ENCODE measurements at places on chromosomes 2 and 18.

DNA sequence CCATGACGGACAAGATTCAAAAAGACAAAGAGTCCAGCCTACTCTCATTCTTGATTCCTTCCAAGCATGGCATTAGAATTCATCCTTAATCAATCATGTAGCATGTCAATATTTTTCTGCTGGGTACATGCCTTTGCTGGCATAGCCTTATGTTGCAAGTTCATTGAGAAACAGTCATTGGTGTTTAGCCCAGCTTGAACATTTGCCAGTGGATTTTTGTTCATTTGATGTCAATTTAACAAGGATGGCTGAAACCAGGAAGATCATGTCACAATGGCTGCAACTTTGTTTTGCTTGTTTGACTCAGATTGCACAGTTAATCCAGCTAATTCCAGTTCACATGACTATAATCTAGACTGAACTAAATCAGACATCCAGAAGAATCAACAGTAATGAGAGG is 1132.2 kb downstream of the LRP1B start:
- peak; percentile 16 for DNase-seq

DNA sequence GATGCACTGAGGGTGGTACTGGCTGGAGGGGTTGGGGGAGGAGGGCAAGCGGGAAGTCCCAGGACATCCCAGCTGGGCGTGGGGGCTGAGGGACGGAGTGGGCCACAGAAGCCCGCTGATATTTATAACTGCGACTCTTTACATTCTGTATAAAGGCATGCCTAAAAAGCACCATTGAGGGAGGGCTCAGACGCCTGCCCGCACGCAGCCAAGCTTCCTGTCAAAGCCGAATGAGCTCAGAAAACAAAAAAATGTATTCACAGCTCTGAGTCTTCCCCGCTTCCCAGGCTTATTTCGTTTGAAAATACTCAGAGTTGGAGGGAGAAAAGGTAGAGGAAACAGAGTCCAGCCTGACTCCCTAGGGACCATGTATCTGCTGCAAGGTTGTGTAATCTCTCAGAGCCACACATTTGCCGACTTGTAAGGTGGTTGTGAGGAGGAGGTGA is 170.1 kb upstream of the HAAO start:
- DNase-seq, result peak; percentile 49

DNA sequence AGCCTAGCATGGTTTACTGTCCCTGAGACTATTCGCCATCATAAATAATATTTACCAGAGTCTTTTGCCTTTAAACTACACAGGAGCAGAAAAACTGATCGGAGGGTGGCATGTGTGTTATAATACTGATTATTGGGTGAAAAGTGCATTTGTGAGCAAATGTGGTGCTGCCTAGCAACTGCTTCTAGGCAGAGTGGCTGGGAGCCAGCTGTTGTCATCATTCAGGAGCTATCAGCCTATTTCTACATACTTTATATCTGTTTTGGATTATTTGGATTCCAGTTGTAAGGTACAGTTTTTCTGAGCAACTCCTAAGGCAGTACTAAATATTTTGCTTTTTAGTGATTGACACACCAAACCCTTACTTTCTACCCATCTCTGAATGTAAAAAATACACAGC is 75.0 kb upstream of the MSTN start:
- DNase-seq, result peak; percentile 22

- DNase-seq, result no peak
These were observed 22.7 kb downstream of the MRO start for GRCh38 chr18:50797142-50797541.

DNA sequence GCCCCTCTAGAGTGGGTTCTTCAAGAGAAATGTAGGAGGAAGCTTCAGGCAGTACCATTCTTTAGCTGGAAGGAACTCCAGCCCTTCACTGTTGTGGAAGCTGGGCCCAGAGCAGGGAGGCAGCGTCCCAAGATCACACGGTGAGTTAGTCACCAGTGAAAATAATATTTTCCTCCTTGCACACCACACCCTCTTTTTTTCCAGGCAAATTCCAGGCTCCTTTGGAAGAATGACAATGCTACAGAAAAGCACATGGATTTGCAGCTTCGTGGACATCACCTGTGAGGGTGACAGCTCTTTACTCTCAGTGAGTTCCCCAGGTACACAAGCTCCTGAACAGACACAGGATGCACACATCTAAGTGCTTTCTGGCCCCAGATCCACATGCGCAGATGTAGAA is 157.1 kb downstream of the COL6A3 start:
- DNase-seq, result peak; percentile 84

GRCh38 chr18:41842886-41843285 is 112.1 kb upstream of the PIK3C3 start:
- DNase-seq, result no peak
